NCI-H1105 treated with DMSO at 0.1 percent for 48 hours (cell line): ENCODE measurements at places on chromosomes 11 and 22.

GRCh38 chr22:31105282-31105929 lies 2.0 kb downstream of the SELENOM start:
- DNase-seq, result no peak

DNA sequence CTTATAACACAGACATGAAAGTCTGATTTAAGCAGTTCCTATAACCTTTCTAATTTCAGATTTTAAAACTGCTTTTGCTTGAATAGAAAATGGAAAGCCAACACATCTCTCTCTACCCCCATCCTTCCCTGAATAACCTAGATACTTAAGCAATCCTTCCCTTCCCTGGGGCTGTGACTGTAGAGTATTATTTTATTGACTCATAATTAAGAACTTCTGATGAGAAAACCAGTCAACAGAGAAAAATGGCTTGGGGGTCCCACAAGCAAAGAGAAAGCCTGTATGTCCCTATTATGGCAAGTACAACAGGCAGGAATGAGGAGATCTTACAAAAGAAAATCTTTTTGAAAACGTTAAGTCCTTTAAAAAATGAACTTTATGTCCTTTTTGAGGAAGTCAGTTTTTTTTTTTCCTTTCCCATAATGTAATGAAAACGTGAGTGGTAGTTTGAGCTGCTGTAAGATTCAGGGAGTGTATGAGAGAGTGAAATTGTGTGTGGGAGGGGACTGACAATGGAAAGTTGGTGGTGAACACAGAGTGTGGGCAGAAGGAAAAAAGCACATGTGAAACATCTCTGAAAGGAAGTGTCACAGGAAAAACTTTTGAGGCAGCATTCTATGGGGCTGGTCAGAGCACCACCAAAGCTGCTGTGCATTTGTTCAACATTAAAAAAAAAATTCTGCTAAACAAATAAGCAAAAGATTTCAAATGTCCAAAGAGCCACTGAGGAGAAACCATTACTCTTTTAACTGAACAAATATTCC lies 154.6 kb downstream of the MAML2 start:
- DNase-seq, result no peak

DNA sequence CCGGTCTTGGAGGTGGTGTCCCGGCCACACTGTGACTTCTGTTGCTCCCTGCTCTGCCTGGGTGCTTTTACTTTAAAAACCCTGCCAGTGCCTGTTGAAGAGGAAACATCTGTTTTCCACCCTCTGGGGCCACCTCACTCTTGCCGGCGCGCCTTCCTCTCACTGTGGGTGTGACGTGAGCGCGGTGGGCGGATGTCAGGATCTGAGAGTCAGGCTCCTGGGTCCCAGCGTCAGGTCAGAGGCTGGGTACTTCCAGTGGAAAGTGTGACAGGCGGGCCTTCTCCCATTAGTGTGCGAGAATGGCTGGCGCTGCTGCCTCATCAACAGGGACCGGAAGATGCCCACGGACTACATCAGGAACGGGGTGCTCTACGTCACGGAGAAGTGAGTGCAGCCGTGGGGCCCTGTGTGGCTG lies 54.2 kb downstream of the GRAMD4 start:
- DNase-seq, result no peak

GRCh38 chr11:86741484-86741835 lies 58.9 kb upstream of the PRSS23 start:
- no peak for DNase-seq

GRCh38 chr11:27721264-27722116 lies 21.2 kb upstream of the BDNF start:
- DNase-seq, result peak; percentile 46

- DNase-seq, result no peak
These were observed 3.0 kb upstream of the APLNR start for GRCh38 chr11:57240007-57240406.

DNA sequence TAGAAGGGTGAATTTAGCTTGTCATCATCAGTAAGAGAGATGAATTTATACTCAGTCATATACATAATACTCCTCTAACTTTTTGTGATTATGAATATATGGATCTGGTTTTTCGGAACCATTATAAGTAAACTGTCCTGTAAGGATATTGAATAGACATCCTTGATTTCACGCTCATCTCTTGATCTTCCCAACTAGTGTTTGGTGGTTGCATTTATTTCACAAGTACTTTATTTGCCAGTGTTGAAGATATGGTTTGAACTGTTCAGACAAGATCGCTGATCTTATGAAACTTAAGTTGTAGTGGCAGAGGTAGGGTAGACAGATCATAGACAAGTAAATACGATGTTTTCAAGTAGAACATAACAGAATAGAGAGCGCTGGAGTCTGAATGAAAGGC lies 3.0 kb downstream of the FBXO7 start:
- no peak for DNase-seq

GRCh38 chr22:24564376-24565058 lies 8.7 kb downstream of the SNRPD3 start:
- DNase-seq, result no peak

- DNase-seq, result peak; percentile 61
These were observed 550.9 kb upstream of the CCDC90B start for GRCh38 chr11:83836883-83837654.

DNA sequence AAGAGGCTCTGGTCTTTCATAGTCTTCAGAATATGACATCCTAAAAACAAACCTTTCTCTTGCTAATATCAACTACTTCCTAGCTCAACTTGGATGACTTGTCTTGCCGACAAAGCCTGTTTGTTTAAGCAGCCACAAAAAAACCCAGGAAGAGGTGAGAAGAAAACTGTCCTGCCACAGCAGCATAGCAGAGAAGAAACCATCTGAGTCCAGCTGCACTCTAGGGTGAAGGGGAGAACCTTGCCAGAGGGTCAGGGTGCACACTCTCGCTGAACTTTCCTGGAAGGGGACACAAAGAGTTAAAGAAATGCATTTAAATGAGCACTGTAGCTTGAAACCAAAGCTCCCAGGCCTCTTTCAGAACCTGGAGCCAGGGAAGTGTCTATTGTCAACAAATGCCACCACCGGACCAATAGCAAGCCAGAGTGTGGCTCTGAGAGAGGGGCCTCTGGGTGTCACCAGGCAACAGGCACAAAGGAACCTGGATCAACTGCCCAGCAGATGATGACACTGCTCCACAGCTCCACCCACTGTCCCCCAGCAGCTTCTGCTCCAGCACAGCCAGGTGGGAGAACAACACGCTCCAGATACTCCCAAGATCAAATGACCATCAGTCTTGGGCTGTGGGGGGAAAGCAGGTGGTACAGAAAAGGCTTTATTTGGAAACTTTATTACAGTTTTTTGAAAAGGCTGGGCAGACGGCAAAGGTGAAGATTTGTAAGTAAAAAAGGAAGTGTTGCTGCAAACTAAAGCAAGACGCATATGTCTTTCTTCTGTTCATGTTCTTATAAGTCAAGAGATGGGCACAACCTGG lies 105.7 kb downstream of the RASSF10 start:
- DNase-seq, result peak; percentile 65

DNA sequence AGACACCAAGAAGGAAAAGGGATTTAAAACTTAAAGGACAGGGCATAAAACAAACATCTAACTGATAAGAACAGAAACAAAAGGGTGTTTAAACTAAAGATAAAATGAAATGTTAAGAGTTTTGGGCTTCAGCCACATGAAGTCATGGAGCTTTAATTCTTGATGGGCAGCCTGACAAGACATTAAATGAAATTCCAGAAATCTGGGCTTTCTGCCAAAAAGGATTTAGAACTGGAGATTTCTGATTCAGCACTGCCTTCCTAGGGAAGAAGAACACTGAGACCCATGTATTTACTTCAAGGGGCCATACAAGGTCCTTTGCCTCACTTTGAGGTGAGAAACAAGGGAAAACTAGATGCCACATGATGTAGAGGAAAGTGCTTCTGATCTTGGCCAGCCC lies 355.9 kb upstream of the RAG2 start:
- DNase-seq, result no peak

DNA sequence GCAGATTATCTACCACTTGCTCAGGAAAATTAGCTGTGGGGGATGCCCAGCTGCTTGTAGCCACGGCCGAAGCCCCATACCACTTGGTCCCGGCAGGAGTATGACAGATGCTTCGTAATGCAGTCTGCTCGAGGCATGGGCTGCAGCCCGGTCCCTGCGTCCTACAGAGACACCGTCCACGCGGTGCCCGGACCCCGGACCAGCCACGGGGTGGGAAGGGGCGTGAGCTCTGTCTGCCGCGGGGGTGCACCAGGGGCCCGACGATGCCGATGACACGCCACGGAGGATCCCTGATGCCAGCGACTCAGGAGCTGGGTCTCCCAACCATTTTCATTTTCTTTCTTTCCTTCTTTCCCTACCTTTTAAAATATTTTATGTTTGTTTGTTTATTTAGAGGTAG lies 30.0 kb downstream of the SLC25A17 start:
- no peak for DNase-seq

- no peak for DNase-seq
These were observed 60.2 kb downstream of the LRRC32 start for GRCh38 chr11:76610371-76610770.

DNA sequence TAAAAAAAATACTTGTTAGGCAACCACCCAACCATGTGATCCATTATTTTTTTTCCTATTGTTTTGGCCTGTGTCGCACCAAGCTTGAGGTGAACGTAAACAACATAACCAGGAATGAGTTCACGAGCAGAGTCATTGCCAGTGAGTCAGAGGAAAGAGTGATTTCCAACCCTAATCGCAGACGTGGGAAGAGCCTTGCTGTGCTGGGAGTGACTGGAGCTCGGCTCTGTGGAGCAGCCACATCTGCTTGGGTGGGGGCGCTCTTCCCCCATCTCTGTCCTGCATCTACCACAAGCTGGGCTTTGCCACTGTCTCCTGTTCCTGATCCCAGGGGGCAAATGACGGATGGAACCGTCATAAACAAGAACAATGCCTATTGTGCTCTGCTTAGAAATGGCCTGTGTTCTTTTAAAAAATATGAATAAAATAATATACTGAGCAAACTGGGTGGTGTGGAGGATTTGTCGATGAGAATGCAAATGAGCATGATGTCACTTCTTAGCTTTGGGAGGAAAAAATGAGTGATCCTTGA lies 210.0 kb downstream of the KIRREL3 start:
- no peak for DNase-seq

- DNase-seq, result no peak
These were observed 54.4 kb downstream of the TRAF6 start for GRCh38 chr11:36455658-36456111.

DNA sequence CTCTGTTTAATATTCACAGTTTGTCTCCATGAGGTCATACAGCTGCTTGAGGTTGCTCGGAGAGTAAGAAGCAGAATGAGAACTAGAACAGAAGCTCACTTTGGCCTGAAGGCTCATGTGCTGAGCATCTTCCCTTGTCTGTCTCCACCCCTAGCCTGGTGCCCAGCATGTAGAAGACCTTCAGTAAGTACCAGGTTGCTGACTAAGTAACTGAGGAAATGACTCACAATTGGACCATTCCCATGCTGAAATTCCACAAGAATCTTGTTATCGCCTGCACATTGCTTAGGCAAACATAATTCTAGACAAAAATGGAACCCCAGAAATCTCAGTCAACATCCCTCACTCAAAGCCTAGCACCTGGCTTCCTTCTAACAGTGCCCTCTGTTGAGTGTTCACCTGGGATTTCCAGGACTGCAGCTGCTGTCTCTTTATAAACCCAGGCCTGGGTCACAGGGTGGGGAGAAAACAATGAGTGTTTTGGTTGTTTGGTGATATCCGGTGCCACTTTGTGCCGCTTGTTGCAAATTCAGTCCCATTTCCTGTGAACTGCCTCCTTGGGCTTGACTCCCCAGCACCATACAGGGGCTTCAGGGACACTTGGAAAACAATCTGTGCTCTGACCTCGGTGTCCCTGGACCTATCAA lies 406.8 kb downstream of the ETS1 start:
- no peak for DNase-seq

DNA sequence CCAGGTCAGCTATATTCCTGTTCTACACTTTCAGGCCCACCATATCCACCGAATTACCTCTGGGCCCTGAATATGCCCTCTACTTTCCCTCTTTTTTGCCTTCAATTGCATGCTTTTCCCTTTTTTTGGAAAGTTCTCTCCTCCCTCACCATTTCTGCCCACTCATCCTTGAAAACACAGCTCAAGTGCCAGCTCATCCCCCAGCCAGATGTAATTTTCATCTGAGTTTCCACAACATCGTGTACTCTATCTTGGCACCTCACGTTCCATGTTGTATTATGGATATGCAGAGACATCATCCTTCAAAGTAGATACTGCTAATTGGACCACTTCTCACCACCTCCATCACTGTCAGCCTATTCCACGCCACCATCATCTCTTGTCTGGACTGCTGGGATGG lies 129.8 kb upstream of the HSD17B12 start:
- no peak for DNase-seq

GRCh38 chr11:10584071-10584501 lies 15.6 kb upstream of the LYVE1 start:
- no peak for DNase-seq

- no peak for DNase-seq
These were observed 177.3 kb upstream of the SORL1-AS1 start for GRCh38 chr11:121630041-121630440.

DNA sequence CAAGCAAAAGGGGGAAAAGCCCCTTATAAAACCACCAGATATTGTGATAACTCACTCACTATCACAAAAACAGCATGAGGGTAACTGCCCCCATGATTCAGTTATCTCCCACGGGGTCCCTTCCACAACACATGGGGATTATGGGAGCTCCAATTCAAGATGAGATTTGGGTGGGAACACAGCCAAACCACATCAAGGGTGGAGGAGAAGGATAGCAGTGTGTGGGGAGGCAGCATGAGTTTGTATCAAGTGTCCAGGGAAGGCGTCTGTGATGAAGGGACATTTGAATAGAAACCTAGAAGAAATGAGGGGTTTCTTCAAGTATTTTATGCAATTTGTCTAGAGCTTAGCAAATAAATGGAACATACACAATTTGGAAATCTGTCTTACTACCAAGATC lies 98.2 kb downstream of the SLC1A2 start:
- DNase-seq, result no peak

- no peak for DNase-seq
These were observed 34.9 kb downstream of the CADM1 start for GRCh38 chr11:115469361-115469760.

DNA sequence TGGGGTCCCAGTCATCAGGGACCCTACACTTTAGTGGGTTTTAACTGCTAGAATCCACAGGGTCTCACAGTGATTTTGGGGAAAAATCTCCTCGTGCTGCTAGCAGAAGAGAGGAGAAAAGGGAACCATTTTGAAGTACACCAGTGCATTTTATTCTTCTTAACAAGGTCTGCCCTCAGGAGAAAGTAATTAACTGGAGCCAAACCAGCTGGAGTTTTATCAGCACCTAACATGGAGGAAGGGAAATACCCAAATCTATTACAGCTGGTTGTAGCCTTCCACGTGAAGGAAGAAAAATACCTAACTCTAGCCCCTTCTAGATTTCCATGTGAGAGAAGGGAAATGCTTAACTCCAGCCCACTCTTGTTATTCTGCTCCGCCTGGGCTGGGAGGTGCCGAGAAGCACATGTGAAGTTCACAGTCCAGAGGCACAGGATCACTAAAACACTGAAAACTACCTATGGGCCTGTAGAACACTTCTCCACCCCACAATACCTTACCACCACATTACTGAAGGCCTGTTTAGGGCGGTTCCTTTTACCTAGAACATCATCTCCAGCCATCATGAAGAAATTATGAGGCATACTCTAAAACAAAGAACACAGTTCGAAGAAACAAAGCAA lies 31.3 kb upstream of the TEAD1 start:
- no peak for DNase-seq
